ENCODE measurements at places on chromosomes 13 and 19.

- DNase-seq: no peak
These were observed 23.3 kb downstream of the EXOSC8 start for GRCh38 chr13:37023871-37024270.

DNA sequence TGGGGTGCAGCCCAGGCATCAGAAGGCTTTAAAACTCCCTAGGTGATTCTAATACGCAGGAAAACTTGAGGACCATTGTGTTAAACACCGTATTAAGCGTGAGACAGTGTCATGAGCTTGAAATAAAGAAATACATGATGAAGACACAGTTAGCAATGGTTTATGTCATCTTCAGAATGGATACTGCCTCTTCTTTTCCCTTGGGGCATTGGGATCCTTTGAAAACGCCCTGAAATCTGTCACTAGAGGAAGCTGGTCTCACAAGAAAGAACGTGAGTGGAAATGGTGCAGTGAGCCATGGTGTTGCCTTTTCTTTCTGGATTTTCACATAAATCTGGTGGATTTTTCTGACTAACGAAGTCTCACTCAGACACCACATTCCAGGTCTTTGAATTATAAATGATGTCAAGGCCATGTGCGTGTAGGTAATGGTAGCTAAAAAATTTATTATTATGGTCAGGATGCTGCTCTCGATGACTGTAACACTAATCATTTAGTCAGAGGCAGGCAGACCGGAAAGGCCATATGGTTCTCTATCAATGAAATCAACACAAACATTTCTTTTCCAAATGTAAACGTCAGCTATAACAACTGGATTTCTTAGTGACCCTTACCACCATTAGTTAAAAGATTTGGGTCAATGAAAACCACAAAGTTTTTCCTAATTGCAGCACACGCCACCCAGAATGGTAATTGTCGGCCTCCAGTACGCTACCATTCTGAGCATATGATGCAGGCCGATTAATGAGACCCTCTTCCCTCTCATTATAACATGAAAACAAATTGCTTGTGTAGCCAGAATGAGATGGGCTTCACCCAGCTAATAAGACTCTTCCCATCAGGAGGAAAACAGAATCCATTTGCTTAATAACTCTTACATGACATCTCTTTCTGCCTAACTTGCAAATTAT is 105.6 kb downstream of the SLC7A1 start:
- no peak for DNase-seq

- DNase-seq: no peak
These were observed 3.6 kb downstream of the PCDH8 start for GRCh38 chr13:52844836-52845235.

GRCh38 chr13:78700121-78700910 is 41.4 kb upstream of the OBI1 start:
- DNase-seq: no peak

- DNase-seq: no peak
These were observed 149.1 kb downstream of the NUFIP1 start for GRCh38 chr13:44840131-44840530.

GRCh38 chr19:19064098-19064722 is 416 bp downstream of the SLC25A42 start:
- DNase-seq: no peak

DNA sequence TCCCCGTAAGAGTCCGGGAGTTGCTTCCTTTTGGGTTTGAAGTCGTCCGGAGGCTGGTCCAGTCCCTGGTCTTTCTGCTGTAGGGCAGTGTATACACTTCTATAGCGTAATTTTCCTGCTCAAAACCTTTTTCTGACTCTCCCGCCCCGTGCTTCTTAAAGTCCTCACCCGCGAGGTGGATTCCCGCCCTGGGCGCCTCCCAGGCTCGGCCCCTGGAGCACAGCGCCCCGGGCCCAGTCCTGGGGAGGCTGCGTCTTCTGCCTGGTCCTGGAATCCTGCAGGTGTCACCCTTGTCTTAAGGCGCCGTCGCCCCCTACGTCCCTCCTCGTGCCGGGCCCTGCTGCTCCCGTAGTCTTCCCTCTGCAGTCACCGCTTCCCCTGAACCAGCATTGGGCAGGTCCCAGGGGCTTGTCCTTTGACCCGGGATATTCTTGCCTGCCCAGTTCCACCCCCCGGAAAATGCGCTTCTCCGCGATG is 34.4 kb upstream of the ZNF808 start:
- DNase-seq: peak; percentile 6

DNA sequence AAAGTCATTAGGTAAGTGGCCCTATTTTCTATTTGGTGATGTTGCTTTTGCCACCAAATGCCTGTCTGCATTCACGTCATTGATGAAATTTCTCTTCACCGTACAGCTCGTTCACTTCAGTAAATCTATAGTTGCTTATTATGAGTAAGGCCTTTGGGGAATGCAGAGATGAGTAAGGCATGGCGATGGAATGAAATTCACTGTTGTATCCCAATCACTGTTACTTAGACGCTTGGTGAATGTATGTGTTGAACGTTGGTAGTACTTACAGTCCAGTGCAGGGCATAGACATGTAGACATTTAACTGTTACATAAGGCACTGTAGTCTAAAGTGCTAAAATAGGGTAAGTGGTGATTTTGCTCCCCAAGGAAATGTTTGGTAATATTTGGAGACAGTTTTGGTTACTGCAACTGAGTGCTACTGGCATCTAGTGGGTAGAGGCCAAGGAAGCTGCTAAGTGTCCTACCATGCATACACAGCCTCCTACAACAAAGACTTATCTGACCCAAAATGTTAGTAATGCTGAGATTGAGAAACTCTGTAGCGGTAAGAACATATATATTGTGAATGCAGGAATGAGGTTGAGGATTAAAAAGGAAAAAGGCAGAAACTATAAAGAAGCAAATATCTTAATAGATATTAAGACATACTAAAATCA is 5.8 kb downstream of the AKAP11 start:
- DNase-seq: no peak

- DNase-seq: peak; percentile 52
These were observed 591 bp downstream of the ZNF823 start for GRCh38 chr19:11737964-11738745.

DNA sequence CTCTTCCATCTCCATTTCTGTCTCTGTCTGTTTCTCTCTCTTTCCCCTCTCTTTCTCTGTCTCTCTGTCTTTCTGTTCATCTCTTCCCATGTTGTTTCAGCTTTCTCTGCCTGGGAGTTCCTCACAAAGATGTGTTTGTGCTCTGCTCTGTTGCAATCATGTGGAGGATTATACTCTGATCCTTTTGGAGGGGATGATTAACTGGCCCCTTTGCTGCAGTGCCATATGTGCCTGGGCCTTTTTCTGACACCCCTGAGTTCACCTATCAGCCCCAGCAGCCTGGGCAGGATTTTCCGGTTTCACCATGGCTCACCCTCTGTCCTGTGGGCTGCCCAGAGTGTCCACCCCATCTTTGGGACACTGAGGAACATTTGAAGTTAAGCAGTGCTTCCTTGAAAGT is 9.0 kb upstream of the TEX26 start:
- no peak for DNase-seq

- no peak for DNase-seq
These were observed 80.2 kb downstream of the ZAR1L start for GRCh38 chr13:32234914-32235313.

DNA sequence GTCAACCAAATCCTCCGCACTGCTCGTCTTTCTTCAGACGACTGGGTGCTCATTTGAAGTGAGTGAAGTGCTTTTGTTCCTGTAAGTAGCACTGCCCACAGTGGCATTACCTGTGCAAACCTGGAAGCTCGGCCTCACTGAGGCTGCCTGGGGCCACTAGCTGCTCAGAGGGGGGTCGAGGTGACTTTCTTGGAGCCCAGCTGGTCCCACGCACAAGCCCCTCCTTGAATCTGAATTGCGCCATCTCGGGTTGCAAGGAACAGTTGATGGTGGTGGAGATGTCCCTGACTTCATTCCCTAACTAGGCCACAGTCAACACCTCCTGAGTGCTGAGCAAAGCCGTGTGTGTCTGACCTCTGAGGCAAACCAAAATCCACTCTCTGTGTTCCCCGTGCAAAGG is 79.3 kb upstream of the GPR183 start:
- no peak for DNase-seq

DNA sequence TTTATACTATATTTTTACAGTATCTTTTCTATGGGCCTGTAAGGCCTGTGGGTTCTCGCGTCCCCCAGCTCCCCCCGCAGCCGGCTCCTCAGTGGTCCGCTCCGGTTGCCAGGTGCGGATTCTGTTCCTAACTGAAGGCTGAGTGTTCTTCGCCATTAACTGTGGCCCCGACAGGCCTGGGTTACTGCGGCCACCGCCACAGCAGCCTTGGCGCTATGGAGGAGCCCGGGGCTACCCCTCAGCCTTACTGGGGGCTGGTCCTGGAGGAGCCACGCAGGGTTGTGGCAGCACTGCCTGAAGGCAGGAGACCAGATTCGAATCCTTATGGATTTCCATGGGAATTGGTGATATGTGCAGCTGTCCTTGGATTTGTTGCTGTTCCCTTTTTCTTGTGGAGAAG is 45.8 kb downstream of the SPRYD7 start:
- no peak for DNase-seq

GRCh38 chr13:97502706-97503105 is 68.7 kb downstream of the RAP2A start:
- no peak for DNase-seq

DNA sequence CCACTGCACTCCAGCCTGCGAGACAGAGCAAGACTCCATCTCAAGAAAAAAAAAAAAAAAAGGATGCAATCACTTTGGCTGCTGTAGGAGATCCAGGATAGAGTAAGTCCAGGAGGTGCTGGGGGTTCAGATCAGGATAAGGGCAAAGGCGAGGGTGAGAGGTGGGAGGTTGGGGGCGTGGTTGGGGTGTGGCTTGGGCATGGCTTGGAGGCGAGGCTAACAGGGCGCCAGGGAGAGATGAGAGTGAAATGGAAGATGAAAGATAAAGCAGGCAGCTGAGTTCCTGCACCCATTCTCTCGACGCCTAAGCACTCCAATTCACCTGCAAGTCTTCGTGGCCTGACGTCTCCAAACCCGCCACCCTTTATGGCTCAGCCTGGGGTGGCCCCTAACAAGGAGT is 25.0 kb upstream of the ZNRF4 start:
- DNase-seq: no peak

DNA sequence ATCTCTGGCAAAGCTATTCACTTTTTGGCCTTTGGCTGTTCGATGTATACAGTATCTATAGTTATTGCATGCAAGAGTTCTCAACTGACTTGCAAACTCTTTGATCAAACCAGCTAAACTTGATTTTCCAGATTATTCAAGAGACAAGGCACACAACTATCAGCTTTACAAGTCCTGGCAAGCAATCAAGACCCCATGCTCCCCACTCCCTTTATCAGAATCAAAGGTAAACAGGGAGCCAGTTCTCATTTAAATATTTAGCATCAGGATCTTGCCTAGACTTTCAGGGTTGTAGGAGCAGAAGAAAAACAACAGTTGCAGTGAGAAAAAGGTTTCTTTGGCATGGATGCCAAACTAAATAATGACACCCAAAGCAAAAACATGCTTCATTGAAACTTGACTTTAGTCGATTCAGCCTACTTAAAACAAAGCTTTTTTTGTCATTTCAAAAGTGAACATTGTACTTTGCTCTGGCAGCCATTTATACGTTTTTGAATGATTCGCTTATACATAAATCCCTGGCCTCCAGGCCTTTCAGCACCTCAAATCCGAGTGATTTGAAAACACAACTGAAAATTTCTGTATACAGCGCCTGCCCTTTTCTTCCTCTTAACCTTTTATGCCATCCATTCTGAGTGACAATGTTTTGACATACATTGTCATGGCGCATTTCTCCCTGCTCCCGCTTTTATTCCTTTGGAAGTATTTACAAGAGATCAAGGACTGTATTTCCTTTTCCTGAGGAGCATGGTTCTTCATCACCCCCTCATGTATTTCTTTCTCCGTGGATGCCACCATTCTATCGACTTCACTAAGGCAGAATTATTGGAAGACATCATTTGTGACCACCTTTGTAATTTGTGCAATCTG is 340.8 kb downstream of the KLF5 start:
- no peak for DNase-seq

DNA sequence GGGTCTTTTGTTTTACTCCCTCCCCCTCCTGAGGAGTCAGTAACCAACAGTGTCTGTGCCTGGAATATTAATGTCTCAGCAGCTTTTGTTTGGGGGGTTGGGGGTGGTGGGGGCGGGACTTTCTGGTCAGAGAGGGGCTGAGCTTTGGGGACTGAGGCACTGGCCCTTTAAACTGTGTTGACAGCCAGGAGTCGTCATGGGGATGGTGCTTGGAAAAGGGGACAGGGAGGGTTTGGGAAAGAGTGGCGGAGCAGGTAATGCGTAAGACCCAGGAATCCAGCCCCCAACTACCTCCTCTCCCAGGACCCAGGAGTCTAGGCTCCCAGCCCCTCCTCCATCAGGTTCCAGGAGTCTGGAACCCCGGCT is 5.2 kb downstream of the CADM4 start:
- DNase-seq: peak; percentile 62

Data from brain (organoid and tissue), 16 donors.